Activated CD4-positive, alpha-beta T cell treated with anti-CD3 and anti-CD28 coated beads, Interleukin-2, Interleukin-6, amounts not matched to agents 100 ng/mL and 50 ng/mL, durations not matched to agents 16 hours and 8 hours (primary cell): ENCODE measurements at places on chromosomes 11 and 22.

DNA sequence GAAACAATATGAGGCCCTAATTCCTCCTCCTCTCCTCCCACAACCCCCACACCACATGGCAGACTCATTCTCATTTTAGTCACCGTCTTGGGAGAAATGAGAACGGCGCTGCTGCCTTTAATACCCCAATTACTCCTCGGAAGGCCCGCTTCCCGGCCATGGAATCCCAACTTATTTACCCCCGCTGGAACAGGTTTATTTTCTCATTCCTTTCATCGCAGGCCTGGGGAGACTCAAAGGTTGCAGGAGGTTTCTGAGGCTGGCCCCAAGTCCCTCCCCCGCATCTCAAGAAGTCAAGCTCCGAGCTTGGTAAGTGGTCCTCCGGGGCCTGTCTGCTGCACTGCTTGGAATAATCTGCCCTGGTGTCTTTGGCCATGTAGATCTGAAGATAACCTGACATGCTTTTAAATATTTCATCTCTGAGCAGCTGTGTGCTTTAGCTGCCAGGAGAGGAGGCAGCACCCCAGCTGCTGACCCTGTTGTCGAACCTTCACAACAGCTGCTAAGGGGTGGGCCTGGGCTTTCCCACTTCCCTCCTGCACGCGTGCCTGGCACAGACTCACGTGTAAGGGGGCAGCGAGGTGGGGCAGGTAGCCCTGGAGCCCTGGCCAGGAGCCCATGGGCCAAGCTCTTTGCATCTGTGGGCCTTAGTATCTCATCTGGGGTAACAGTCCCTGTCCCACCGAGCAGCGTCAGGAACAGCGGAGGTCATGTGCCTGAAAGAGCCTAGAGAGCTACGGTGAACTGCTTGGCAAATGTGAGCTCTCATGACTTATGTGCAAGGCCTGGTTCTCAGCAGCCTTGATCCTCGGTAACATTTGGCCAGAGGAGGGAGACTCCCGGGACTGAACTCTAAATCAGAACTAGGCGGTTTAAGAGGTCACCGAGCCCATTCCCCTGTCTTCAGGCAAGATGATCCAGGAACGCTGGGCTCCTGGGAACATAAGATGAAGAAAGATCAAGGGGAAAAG is 164.6 kb downstream of the ST3GAL4 start:
- DNase-seq, result no peak

GRCh38 chr11:518463-519202 is 11.6 kb upstream of the RNH1 start:
- peak; percentile 93 for DNase-seq

GRCh38 chr22:37551981-37552380 is 8.3 kb upstream of the CDC42EP1 start:
- DNase-seq, result no peak

GRCh38 chr11:115627666-115628460 is 123.6 kb upstream of the CADM1 start:
- no peak for DNase-seq

- DNase-seq, result peak; percentile 6
Measured at GRCh38 chr11:43504316-43504950, 145.7 kb downstream of the TTC17 start.

DNA sequence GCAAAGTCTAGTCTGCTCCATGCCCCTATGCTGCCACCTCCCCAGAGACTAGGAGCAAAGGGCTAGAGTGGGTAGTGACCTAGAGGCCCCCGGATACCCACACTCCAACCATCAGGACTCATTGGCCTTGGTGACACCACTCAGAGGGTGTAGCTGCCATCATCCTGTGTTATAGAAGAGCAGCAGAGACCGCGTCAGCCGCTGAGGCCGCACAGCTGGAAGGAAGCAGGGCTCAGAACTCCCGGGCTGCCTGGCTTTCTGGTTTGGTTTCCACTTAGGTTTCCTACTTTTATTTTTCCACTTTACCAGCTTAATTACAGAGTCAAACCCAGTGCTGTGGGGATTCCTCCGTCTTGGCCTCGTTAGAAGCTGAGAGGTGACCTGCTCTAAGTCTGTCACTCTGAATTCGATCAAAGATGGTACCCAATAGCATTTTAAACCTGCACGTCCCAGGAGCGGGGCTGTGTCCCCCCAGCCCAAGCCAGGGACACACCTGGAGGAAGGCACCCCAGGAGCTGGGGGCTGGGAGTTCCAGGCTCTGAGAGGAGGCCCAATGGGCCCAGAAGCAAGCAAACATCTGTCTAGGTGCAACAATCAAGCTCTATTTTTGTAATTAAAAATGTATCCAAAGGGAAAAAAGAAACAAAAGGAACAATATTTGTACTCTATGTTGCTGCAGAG is 2.1 kb upstream of the CDKN1C start:
- no peak for DNase-seq

GRCh38 chr22:17035246-17035645 is 27.2 kb upstream of the GAB4 start:
- no peak for DNase-seq

- DNase-seq, result no peak
Measured at GRCh38 chr11:69465236-69466000, 16.0 kb upstream of the LINC01488 start.

DNA sequence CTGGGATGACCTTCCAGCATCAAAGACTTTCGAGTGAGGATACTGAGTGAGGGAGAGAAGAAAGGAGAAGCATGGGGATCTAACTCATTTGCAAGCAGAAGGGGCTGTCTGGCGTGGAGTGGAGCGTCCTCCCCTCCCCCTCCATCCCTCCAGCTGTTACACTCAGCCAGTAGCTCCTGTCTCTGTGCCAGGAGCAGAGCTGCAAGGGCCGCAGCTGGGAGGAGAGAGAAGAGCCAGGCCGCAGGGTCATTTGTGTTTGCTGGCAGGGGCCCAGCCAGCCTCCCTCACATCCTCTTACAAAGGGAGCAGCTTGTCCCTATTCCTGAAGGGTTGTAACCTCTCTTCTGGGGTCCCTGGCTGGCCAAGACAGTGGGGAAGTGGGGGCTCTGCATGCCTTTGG is 57.9 kb downstream of the NECTIN1 start:
- no peak for DNase-seq

GRCh38 chr11:129836979-129837378 is 21.3 kb downstream of the TMEM45B start:
- DNase-seq, result no peak

DNA sequence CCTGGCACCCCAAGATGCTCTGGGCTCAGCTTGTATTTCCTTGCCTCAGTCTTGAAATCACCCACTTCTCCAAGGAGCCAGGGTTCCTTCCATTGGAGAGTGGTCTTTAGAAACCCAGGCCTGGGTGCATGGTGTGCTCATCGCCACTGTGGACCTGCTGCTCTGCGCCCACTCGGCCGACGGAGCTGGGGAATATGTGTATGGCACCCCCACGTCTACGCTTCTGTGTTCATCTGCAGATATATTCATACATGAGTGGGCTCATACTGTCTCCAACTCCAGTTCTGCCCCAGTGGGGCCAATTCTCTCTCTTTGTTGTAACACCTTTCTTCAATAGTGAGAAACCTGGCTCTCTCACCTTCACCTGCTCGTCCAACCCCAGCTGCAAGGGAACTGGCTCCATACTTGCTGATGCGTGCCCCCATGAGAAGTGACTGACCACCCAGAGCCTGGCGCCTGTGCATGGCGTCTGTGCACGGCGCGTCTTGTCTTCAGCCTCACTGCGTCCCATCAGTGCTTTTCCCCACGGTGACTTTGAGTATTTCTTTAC is 39.8 kb downstream of the KCNQ1 start:
- DNase-seq, result no peak

DNA sequence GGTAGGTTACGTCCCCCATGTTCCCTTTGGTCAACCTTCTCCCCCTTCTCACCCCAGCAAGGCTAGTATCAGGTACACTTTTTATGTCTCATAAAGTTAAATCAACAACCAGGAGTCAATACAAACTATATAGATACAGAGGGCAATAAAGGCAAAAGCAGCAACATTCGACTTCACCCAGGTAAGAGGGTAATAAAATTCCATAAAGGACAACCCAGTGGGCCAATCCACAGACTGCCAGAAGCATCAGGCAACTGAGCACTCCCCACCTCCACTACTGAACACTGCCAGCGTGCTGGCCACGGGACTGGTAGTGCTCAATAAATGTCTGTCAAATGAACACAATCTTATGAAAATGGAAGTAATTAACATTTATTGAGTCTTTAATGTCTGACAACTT is 5.1 kb upstream of the MS4A18 start:
- no peak for DNase-seq

- no peak for DNase-seq
Measured at GRCh38 chr11:33936725-33937604, 45.1 kb upstream of the LMO2 start.

DNA sequence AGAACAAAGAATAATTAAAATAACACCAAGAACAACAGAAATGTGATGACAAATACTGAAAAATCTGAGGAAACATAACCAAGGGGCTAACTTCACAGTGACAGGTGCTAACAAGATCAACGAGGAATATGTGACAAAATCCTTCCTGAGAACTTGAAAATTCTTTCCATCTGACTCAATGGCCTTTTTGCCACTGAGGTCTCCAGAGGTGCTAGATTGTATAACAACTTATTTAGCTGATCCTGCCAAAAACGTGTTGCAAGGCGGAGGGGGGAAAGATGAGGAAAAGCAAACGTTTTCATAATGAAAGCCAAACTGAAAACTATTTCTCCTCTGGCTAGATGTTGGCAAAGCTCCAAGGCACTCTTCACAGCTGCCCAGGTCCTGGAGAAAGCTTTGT is 364.5 kb downstream of the NTM start:
- no peak for DNase-seq

DNA sequence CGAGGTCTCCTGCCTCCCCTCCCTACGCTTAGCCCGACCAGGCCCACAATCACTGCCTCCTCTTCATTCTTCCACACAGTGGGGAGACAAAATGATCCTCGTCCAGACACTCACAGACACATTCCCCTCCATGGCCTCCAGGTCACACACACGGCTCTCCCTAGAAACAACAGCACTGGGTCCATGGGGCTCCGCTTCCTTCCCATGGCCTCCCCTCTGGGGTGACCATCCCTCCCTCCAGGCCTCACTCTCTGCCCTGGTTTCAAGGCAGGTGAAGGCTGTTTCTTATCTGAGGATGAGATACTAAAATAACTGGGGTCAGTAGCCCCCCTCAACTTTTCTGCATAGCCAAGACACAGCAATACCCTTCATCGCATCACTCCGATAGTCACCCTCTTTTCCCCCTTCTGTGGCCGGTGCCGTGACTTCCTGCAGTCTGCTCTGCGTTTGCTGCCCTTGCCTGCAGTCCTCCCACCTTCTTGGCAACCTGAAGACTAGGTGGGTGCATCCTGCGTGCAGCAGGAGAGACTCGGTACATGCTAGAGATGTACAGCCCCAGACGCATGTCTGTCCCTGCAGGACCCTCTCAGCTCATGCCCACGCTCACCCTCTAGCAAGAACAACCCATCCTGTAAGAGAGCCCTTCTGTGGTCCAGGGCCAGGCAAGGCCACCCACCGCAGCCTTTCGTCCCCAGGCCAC is 55.8 kb downstream of the CD6 start:
- DNase-seq, result peak; percentile 45

- DNase-seq, result no peak
Measured at GRCh38 chr11:87616511-87616910, 558.7 kb downstream of the RAB38 start.

DNA sequence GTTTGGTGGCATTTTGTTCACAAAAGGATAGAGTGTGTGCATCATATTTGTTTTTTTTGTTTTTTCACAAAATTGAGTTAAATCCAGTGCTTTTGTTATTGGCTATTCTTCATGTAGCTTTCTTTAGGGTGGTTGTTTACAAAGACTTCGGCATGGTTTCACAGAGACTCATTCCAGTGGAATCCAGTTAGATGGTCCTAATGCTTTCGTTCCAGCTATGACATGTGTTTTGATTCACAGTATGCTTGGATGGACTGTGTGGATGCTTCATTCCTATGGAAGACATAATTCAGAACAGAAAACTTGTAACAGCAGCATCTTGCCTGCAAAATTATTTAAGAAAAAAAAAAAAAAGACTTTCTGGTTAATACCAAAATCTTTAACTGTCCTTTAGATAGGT is 97.9 kb downstream of the PDHX start:
- no peak for DNase-seq

DNA sequence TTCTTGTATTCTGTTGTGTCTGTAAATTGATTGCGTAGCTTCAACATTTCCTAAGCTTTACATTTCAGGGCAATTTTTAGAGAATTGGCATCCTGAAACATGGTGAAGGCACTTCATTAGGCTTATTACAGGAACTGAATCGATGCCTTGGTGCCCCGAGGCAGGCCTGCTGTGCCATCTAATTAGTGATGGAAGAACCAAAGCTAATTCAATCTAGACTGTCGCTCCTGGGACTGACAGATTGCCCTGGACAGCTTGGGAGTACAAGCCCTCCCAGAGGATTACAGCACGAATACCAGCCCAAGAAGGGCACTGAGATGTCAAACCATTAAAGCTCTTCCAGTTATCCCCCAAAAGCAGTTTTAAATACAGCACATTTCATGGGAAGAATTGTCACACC is 243.2 kb upstream of the ZC3H12C start:
- DNase-seq, result no peak

- DNase-seq, result no peak
Measured at GRCh38 chr22:48407256-48407955, 1420.3 kb downstream of the BRD1 start.

DNA sequence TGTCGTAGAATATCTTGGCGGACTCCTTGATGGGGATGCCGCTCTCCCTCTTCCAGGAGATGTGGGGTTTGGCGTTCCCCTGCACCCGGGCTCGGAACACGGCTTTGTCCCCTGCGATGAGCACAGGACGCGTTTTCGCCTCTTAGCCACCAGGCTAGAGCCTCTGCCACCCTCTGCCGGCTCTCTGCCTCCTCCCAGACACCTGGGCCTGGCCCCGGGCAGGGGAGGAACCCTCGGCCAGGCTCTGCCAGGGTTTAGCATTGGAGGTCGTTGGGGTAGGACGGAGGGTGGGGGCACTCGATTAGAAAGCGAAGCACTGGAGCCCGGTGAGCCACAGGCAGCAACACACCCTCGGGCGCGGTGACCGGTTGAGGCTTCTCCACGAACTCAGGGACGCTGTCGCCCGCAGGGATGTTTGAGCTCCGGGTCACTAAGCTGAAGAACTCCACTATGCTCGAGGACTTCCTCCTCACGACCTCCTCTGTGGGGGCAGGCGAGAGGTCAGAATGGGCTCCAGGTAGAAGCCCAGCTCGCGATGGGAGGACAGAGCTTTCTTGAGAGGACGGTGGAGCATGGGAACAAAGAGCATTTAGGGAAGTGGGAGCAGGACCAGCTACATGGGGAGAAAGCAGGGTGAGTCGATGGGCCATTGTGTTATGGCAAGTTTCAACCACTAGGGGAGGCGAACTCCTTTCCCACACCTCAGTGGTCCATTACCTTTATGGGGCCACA is 4.3 kb downstream of the IGSF22 start:
- DNase-seq, result peak; percentile 64

DNA sequence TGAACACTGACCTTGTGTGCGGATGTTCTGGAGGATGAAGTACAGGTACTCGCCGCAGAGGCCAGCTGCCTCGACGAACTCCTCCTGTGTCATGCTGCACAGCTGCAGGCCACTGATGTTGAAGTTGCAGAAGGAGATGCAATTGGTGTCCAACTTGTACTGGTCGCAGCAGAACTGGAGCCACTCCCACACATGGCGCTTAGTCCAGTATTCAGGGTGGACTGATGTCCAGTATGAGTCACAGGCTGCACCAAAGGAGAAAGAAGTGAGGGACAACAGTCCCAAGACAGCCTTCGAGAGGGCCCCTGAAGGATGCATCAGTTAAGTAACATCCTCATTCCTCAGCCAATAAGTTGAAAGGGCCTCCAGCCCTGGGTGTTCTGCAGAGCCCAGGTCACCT is 20.1 kb downstream of the ELF5 start:
- no peak for DNase-seq
